ENCODE measurements at places on chromosomes 2 and 18.
A peak's percentile ranks its signal among the peaks of the same experiment; 100 is the strongest.

DNA sequence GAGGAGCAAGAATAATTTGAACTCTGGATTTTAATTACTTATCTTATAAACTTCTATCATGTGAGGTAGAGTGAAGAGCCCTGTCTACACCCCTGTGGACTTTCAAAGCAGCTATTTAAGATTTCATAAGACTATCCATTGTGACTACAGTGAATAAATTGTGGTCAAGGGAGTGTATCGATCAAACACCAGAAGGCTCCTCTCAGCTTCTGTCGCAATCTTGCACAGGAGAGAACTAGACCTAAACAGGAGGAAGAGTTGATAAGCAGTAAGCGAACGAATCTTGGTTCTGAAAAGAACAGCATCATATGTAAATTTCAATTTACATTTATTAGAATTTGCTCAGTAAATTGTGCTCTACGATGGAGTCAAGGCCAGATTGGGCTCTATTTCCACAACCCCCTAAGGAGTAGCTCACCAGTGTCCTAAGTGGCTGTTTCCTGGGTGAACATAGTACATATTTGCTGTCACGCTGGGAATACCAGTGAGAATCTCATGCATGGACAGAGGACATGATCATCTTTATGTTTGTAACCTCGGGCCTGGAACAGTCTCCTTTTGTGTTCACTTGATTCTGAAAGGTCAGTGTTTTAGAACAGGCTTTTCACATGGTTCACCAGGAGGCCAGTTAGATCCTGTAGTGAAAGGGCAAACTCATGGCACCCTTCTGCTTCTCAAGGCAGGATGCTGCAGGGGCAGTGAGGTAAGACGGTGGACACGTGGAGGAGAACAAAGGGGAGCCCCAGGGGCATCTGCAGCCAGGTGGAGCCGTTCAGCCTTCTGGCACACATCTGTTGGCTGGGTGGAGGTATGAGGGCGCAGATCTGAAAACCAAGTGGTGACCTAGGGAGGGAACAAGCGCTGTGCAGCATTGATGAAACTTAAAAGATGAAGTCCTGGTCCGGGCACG, 33.3 kb downstream of the NPAS2 start:
- no peak for DNase-seq

DNA sequence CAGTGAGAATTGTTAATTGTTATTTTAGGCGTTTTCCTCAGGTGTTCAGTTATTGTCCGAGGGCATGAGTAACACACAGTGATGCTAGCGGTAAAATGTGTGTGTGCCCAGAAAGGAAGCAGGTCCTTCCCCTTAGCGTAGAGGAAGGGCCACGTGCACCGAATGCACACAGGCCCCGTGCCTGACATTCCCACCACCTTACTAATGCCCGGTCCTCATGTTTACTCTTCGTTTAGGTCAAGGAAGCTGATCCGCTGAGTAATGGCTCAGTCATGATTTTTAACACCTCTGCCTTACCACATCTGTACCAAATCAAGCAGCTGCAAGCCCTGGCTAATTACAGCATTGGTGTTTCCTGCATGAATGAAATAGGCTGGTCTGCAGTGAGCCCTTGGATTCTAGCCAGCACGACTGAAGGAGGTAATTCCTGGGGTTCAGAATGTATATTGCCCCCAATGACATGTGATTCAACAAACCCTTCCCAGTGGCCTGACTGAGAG, 76.7 kb downstream of the MERTK start:
- DNase-seq = no peak

- no peak for DNase-seq
Measured at GRCh38 chr2:13660231-13660630, 943.5 kb downstream of the TRIB2 start.

- no peak for DNase-seq
Measured at GRCh38 chr2:184203661-184204060, 394.7 kb upstream of the ZNF804A start.

GRCh38 chr2:67858886-67859285, 203.9 kb downstream of the C1D start:
- no peak for DNase-seq

- peak; percentile 69 for DNase-seq
Measured at GRCh38 chr2:136281281-136282114, 163.5 kb upstream of the CXCR4 start.

GRCh38 chr2:127078666-127079270, 28.2 kb downstream of the BIN1 start:
- DNase-seq = no peak

DNA sequence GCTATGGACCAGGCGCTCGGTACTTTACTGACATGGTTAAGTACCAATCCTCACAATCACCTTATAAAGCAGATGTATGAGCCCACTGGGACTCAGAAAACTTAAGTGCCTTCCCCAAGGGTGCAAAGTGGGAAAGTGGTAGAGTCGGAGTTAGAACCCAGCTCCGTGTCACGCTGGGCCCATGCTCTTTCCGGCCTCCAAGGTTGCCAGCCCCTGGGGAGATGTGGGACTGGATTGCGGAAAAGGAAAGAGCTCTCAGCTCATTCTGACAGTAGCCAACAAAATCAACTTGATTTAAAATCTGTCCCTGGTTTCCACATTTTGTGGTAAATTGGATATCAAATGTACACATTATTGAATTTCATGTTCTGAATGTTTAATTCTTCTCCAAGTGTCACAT, 403.8 kb downstream of the DCDC2C start:
- no peak for DNase-seq

- no peak for DNase-seq
Measured at GRCh38 chr2:99572373-99573164, 82.8 kb upstream of the REV1 start.

DNA sequence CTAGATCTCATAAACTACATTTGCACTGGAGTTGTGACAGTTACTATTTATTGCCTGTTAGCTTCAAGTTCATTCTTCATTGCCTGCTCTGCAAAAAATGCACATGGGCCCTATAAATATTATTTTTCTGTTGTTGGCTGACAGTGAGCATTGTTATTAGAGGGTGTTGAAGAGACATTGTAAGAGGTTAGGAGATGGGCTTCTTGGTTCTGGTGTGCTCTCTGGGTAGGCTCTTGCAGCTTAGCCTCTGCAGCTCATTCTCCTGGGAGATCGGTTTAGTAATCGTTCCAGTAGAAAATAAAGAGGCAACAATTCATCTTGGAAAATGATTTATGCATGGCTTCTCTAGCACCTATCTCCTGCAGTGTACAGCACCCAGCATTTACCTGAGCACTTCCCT, 113.8 kb upstream of the SCN7A start:
- no peak for DNase-seq

DNA sequence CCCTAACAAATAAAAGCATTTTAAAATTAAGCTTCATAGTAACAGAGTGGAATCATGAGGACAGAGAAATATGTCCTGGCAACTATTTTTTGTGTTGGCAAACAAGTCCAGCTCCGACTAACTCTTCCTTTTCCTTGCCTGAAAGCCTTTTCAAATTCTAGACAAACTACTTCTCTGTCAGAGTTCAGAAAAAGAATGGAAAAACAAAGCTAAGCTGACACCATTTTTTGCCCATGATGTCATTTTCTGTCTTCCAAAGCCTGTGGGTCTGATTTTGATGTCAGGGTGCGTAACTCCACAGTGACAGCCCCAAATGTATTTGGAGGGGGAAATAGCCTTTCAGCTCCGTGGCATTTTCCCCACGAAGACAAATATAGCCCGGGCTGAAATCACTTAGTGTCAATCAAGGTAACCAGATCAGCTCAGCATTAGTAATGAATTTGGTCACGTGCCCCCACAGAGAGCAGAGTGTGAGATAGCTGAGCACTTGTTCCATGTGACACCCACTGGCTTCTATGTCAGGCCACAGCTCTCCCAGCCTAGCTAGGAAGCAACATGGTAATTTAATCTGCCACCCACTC, 233.0 kb upstream of the SIX2 start:
- no peak for DNase-seq

DNA sequence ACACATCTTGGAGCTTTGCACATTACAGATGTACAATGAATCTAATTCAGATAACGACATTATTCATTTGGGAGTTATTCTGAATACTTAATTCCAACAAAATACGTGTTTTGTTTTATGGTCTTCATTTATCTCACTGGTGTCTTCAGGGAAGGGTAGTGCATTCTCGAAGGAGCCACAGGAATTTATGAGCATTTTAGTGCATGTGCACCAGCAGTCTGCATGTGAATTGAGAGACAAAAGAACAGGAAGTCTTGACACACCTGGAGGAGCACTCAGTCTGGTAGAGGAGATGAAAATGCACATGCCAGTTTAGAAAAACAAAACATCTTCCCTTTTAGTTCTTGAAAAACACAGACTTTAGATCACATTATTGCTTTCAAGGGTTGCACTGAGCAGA, 228.7 kb downstream of the LRATD1 start:
- DNase-seq = no peak

DNA sequence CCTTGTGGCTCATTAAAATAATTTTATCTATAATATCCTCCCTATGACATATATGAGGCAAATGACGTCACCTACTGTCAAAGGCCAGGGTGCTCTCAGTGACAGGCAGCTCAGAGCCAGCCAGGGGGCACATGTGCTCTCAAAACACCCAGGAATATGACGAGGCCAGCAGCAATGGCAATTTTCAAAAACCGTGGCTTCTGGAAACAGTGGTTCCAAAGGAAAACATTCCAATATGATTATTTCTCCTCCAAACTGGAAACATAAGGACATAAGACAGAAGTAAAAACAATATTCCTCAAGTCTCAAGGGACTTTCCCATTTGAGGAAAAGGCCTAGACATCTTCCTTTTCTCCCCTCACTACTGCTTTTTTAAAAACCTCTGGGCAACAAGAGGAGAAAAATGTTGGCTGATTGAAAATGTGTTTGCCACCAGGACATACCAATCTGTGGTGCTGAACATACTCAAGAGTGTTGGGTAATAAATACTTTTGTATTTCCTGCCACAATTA, 40.8 kb downstream of the RNF152 start:
- DNase-seq = no peak

DNA sequence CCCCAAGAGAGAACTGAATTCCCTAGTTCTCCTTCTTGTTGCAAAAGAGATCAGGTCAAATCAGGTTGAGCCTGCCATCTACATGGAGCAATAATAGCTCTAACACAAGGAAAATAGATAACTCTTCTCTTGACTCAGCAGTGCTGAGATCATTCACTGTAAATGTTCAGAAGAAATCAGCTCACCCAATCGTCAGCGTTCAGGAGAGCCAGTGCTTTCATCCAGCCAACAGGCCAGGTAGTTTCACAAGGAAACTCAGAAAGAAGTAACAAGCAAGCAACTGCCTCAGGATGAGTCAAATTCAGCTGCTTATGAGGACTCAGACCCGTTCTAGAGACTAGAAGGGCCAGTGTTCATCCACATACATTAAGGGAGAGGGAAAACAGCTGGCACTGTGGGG, 5.9 kb downstream of the LMAN2L start:
- no peak for DNase-seq

DNA sequence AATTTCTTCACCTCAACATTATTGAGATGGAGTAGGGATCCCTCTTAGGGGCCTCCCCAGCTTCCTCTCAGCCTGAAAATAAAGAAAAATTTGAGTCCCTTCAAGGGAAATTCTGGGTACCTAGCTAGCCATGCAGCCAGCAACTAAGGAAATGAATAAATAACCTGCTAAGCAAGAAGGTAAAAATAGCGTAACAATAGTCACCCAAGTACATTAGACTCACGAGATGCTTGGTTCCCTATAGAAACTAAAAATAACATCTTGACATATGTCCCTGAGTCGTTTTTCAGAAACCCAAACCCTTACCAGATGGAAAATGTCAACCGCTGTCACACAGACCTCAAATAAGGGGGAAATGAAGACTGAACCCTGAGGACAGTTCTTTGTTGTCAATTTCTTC, 51.9 kb downstream of the CACNB4 start:
- DNase-seq = no peak

DNA sequence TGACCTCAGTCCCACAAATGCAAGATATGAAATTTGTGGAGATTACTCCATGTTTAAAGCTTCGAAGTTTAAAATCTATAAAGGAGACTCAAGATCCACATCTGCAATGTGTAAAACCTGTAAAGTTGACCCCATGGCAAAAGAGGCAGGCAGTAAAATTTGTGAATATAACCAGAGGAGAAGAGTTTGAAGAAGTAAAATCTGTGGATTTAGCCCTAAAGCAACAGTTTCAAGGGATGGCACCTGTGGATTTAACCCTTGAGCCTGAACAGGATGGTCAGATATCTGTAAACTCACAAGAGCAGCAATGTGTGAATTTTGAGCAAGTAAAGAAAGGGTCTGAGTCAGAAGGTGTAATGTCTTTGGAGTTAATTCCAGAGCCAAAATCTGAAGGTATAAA, 11.2 kb upstream of the ZNF512 start:
- DNase-seq = no peak

- DNase-seq = peak; percentile 59
Measured at GRCh38 chr2:136375017-136375901, 257.3 kb upstream of the CXCR4 start.

DNA sequence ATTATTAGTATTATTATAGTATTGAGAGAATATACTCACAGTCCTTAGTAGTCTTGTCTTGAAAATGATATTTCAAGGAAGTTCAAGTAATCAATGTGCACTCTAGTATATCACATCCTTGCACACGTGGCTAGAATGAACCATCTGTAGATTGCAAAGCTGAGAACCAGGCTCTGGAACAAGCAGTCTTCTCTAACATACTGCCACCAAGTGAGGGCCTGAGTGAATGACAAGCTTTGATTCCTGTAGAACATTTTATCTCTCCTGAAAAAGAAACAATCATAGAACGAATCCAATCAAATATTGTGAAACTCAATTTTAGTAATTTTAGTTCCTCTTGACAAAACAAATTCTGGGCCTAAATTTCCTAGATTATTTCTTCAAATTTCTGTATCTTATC, 55.3 kb upstream of the SULT1C3 start:
- no peak for DNase-seq

DNA sequence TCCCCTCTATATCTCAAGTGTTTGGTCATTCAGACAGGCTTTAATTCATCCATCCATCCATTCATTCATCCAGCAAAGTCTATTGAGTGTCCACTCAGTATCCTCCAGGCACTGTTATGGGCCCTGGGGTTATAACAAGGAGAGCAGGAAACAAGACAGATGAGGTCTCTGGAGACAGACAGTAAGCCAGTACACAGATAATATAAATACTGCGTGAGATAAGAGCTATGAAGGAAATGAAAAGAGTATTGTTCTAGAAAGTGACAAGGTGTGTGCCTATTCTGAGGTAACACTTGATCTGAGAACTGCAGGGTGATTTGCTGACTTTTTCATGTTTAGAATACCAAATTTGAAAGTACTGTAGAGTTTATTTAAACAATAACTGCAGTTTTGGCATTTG, 98.3 kb downstream of the OSBPL6 start:
- DNase-seq = no peak

DNA sequence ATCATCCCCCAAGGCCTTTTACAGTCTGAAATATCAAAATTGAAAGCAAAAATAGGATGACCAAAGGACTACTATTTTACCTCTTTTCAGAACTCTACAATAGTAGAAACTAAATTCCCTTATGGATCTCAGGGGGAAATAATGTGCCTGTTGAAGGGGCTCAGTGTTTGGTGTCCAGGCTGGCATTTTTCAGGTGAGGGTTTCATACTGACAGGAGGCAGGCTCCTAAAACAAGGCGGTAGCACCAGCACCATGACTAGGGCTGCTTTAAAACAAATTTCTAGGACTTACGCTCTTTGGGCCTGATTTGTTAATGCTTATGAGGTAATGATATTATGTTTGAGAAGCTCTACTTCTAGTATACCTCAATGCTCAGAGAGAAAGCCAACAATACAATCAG, 5.2 kb upstream of the BOLA3 start:
- peak; percentile 26 for DNase-seq
